Activated CD4-positive, alpha-beta T cell treated with anti-CD3 and anti-CD28 coated beads, Interleukin-10, Interleukin-2, amounts not matched to agents 100 ng/mL and 50 ng/mL, durations not matched to agents 16 hours and 8 hours (primary cell): ENCODE measurements at places on chromosomes 4 and X.

- DNase-seq, result no peak
Observed at GRCh38 chr4:7293703-7294102, 101.4 kb downstream of the SORCS2 start.

GRCh38 chr4:13705521-13706041, 78.1 kb upstream of the BOD1L1 start:
- DNase-seq, result no peak

GRCh38 chrX:113790987-113791386, 792.9 kb upstream of the HTR2C start:
- DNase-seq, result no peak

- no peak for DNase-seq
Observed at GRCh38 chr4:7434766-7435150, at the start of gene PSAPL1. TSS of gene PSAPL1 (minus strand) at chr4:7434930. CDS start at chr4:7434879, 51 bp downstream.

DNA sequence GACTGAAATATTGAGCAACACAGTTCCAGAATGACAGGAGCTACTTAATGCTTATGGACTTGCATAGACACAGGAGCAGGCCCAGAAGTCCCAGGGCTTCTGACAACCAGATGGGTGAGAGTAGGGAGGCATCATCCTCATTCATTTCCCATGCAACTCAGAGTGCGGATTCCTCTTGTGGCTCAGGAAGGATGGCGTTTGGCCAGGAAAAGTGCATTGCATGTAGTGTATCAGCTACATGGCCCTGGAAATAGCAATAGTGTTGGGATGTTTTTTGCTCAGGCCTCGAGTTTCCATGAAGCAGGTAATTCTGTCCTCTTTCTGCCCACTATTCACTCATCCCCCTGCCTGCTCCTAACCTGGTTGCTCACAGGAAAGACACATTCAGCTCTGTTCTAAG, 136.6 kb downstream of the PDGFRA start:
- DNase-seq, result no peak

DNA sequence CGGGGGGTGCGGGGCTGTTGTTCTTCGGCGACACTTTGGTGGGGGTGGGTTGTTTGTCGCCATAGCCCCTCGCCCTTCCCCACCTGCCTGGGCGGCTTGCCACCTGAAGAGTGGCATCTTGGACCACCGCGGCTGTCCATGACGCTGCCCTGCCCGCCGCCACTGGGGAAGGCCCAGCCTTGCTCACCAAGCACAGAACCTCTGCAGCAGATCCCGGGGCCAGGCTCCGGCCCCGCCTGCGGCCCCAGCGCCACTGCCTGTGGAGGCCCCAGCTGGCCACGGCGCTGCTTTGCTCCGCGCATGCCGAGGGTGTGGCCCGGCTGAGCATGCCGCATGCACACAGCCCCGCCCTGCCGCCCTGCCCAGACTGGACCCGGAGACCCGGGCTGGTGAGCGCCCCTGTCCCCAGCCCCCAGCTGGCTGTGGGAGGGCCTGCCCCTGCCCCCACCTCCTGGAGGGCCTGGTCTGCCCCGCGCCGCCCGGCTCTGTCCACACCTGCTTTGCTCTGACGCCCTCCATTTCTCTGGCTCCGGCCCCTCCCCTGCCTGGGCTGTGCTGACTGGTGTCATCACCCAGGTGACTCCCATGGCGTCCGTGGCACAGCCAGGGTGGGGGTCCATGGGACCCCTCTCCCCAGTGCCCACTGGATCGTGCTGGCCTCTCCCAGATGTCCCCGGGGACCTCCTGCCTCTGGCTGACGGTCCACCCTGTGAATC, 5.3 kb downstream of the NAT8L start:
- DNase-seq, result no peak

GRCh38 chr4:164700471-164700870, 53.5 kb upstream of the SMIM31 start:
- peak; percentile 13 for DNase-seq

- peak; percentile 72 for DNase-seq
Observed at GRCh38 chrX:40098264-40099054, 701 bp upstream of the BCOR start.
